ENCODE measurements at places on chromosomes 16 and 17.

DNA sequence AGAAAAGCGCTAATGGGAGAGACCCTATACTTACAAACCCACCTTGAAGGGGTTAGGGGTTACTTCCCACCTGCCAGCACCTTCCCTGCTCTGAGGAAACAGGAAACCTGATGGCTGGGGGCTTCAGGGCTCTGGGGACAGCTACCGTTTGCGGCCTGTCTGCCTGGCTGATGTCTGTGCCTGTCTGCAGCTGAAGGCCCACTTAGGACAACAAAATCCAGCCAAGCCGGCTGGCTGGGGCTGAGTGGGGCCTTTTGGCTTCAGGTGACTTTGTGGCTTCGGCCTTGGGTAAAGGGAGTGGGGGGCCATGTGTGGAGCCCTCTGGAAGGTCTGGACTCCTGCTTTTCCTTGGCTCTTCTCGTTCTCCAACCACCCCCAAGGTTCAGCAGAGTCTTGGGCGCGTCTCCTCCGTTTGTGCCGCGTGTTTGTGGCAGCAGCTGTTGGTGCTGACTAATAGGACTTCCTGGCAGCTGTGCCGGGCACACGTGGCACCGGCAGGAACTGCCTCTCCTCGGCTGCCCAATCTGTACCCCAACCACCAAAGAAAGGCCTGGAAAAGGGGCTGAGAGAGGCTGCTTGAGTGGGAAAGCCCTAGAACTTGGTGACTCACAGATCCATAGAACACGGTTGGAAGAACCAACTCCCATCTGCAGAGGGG lies 186.7 kb downstream of the MSI2 start:
- DNase-seq, result no peak

- no peak for DNase-seq
Measured at GRCh38 chr17:49509588-49509917, 14.5 kb downstream of the NGFR start.

- DNase-seq, result no peak
Measured at GRCh38 chr17:63934183-63935112, 2.3 kb upstream of the CD79B start.

GRCh38 chr16:11752856-11753255 lies 10.2 kb upstream of the TXNDC11 start:
- DNase-seq, result no peak

- no peak for DNase-seq
Measured at GRCh38 chr16:68768771-68769170, 31.7 kb downstream of the CDH1 start.

GRCh38 chr16:54822492-54822891 lies 108.2 kb upstream of the IRX5 start:
- no peak for DNase-seq
